Stimulated activated CD8-positive, alpha-beta memory T cell treated with anti-CD3 and anti-CD28 coated beads, Interleukin-4, amount 100 ng/mL, for 48 hours (primary cell): ENCODE measurements at places on chromosomes 5 and 9.

GRCh38 chr9:75046725-75047345 is 18.7 kb upstream of the CARNMT1 start:
- DNase-seq = no peak

DNA sequence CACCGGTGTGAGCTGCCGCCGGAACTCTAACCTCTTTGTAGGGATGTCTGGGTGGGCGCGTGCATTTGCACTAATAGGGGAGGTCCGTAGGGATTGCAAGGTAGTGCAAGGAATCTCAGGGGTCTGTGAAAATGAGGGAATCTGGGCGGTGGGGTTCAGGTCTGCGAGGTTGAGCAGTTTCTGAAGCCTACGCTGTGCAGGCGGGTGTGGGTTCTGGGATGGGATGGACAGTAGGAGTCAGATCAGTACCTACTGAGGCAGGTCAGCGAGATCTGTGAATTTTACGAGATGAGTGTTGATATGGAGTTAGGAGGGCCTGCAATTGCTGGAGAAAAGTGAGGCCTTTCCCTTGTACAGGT is 856 bp upstream of the ATOSB start:
- no peak for DNase-seq

GRCh38 chr5:115179030-115179393 is 9.3 kb upstream of the TRIM36 start:
- DNase-seq = no peak

- DNase-seq = no peak
These were observed 171.2 kb downstream of the CWC27 start for GRCh38 chr5:64939772-64940510.

DNA sequence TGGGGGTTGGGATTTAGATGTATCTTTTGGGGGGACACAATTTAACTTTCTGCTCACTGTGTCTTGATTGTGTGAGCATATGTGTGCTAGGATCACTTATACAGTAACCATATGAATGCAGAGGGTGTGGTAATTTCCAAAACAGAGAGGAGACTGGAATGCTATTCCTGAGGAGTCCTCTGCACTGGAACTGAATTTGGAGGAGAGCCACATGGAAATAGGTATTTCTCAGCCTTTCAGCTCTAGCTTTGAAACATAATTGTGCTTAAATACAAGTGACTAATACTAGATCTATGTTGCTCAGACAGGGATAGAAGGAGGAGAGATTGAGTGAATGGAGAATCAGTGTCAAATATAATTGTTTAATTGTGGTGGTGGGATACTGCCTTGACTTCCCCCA is 45.5 kb downstream of the FOCAD start:
- DNase-seq = no peak

DNA sequence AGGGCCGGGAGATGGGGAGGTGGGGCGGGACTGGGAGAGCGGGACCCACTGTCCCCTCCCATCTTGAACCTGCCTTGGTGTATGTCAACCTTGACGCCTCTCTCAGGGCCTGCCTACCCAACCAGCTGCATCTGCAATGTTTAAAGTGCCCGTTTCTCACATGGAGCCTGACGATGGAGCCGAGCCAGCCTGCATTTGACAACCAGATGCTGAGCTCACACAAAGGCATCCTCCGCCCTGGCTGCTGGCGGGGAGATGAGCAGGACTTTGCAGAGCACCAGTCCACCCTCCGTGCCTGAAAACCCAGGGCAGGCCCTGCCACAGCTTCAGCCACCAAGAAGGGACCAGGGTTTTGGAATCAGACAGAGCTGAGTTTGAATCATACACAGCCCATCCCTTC is 141.1 kb upstream of the SMIM23 start:
- DNase-seq = no peak

DNA sequence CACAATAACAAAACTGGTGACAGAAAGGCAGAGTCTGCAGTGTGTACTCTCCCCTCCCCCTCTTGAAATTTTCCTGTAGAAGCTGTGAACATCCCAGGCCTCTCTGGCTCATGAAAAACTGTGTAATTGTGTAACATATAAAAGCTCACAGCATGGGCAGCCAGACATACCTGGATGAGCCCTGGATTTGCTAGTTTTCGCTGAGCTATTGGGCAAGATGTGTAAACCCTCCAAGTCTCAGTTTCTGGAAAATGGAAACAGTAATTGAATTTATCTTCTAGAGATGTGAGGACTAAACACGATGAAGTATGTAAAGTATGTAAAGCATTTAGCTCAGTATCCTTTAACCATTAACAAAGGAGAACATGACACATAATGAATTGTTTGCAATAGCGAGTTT is 143.2 kb upstream of the ANKH start:
- DNase-seq = no peak

- DNase-seq = no peak
These were observed 75.4 kb upstream of the SYK start for GRCh38 chr9:90726215-90726614.

GRCh38 chr9:26326563-26326962 is 566.0 kb downstream of the CAAP1 start:
- no peak for DNase-seq

DNA sequence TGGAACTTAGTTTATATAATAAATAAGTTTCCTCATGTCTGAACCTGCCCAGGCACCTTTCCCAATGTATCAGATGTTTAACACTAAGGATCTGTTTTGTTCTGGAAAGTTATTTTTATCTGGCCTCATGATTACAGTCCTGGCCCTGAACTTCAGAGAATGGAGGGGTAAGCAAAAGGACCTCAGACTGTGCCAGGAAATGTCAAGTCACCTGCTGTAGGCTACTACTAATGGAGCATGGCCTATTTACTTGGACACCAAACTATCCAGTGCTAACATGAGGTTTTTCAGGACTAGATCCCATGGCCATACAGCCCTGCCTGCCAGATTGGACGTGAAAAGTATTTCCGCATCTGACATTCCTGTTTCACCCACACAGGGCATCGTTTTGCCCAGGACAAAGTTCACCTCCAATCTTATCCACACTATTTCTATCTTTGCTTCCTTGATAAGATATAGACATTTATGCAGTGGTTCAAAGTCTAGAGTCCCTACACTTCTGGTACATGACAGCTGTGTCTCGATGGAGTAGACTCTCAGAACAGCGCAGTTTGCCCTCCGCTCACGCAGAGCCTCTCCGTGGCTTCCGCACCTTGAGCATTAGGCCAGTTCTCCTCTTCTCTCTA is at the start of gene BTNL8:
Gene BTNL8 (plus strand): TSS at position 539 of the 626 bp plus-strand sequence. CDS start 152 bp downstream, outside the sequence.
- DNase-seq = no peak

DNA sequence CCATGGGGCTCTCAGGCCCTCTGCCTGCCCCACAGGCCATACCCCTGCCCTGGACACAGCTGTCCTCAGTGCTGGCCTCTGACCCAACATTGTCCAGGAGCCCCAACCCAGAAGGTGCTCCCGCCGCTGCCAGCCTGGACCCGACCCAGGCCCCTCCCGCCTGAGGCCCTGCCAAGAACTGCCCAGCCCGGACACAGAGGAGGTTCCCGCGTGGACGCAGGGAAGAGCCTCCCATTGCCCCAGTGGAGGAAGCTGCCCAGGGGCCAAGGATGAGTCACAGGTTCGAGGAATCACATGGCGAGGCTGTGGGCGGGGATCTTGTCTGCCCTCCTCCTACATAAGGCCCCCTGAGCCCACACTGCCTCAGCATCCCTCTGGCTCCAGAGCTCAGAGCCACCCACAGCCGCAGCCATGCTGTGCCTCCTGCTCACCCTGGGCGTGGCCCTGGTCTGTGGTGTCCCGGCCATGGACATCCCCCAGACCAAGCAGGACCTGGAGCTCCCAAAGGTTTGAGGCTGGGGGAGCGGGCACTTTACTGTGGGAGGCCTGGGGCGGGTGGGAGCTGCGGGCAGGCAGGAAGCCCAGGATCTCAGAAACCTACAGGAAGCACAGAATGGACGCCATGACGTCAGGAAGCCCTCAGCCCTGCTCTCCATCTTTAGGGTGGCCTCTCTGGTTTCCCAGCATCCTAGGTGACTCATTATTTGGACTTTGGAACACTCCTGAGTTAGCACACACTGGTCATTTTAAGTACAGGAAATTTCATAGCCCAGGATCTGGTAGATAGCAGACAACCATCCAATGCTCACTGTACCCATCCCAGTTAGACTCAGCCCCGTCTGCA is at the start of gene PAEP:
Gene PAEP (plus strand): TSS at position 366 of the 844 bp plus-strand sequence.
- DNase-seq = no peak

DNA sequence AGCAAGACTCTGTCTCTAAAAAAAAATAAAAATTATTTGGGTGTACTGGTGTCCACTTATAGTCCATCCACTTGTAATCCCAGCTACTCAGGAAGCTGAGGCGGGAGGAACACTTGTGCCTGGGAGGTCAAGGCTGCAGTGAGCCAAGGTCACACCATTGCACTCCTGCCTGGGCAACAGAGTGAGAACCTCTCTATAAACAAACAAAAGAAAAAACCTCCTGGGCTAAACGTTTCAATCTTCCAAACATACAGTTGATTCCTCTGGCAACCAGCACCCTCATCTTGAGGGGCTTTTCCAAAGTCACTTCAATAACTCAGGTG is 13.9 kb upstream of the CDK5RAP2 start:
- DNase-seq = no peak

- DNase-seq = no peak
These were observed 360.8 kb upstream of the PANK3 start for GRCh38 chr5:168939887-168940544.

DNA sequence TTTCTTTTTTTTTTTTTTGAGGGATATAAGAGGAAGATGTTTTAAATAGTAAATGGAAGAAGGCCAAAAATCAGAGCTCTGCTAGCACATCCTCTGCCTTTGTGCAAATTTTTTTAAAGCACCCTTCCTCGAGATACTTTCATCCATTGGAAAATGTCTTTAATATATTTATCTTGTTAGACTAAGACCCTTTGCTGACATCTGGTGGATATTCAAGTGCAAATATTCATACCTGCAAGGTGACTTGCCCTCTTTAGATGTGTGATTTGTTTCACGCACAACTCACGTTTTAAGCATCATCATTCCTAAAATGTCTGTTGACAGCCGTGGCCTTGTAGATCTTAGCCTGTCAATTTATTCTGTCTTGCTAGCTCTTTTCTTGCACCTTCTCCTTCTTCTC is 258.5 kb downstream of the AGTPBP1 start:
- no peak for DNase-seq

GRCh38 chr5:158502686-158503085 is 597.0 kb downstream of the EBF1 start:
- DNase-seq = no peak

DNA sequence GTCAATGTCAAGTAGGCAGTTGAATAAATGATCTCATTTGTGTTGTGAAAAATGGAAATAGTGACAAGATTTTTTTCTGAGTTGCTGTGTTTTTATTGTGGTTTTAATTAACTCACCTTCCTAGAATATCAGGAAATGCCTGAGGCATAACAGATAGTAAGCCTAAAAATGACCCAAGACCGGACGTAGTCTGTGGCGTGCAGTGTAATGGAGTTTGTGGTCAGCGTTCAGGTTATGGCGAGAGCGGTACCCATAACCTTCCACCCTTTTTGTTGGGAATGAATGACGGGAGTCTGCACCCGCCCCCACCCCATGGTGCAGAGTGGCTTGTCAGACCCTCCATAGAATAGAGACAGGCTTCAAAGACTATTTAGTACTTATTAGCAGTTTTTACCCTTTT is 119.3 kb downstream of the GALNT10 start:
- no peak for DNase-seq

GRCh38 chr9:107049803-107050184 is 186.8 kb downstream of the ZNF462 start:
- no peak for DNase-seq

GRCh38 chr9:108014353-108014752 is 524.8 kb upstream of the KLF4 start:
- no peak for DNase-seq

GRCh38 chr5:109307951-109308350 is 101.8 kb downstream of the PJA2 start:
- DNase-seq = no peak

DNA sequence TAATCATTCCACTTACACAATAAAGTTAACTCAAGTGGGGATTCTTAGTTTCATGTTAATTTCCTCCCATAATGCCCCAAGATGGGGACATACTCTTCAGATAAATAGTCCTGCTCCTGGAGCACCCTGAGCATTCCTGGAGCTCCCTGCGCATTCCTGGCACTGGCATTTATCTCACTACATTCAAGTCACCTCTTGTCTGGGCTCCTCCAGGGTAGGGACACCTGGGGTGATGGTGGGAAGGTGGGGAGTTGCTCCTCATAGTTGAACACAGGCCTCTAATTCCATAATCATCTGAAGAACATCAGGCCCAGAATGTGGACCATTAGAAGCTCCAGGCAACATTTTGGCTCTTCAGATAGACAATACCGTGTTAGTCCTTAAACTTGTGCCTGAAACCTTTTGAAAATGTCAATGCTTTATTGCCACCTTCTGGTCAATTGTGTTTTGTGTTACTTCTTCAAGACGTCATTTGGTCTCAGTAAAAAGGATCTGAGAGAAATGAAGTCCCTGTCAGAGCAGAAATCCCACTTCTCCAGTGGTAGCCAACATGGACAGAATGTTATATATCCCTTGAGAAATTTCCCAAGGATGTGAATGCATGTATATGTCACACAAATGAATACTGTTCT is 14.2 kb upstream of the AGGF1 start:
- DNase-seq = no peak

GRCh38 chr5:34001241-34001841 is 6.5 kb downstream of the AMACR start:
- DNase-seq = no peak

GRCh38 chr9:72586388-72587130 is 65.2 kb downstream of the TMC1 start:
- no peak for DNase-seq

GRCh38 chr9:131012396-131012917 is 3.5 kb downstream of the LAMC3 start:
- no peak for DNase-seq

GRCh38 chr9:121529237-121529987 is 29.8 kb upstream of the GGTA1 start:
- no peak for DNase-seq
